ENCODE measurements at places on chromosomes 3 and 15.
A peak's percentile ranks its signal among the peaks of the same experiment; 100 is the strongest.

DNA sequence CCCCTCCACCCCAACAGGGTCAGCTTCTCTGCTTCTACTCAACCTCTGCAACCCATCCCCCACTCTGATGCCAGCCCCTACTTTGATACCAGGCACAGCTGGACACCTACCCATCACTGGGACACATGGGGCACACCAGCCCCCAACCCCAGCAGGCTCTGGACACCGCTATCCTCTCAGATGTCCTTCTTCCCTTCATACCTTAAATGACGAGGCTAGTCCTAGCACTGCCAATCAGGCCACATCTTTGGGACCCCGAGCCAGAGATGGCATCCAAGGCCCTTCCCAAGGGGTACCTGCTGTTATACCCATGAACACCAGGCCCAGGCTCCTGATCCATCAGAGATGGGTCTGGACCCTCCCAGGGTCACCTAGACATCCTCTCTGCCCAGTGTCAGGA is 10.6 kb downstream of the POC1A start:
- no peak for DNase-seq

DNA sequence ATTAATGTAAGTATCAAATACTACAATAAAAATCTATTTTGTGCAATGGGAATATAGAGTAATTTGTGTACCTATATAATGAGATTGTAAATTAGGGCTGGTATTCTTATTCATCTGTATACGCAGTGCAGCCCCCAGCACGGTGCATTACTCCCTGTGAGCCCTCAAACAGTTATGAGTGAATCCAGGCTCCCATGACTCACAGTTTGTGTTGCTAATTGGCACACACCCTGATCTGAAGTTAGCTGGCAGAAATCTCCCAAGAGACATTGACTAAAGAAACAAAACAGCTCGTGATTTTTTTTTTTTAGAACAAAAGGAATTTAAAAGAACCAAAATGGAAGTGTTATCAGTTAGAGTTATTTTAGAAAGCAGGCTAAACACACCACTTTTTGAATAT is 15.7 kb downstream of the GK5 start:
- no peak for DNase-seq

DNA sequence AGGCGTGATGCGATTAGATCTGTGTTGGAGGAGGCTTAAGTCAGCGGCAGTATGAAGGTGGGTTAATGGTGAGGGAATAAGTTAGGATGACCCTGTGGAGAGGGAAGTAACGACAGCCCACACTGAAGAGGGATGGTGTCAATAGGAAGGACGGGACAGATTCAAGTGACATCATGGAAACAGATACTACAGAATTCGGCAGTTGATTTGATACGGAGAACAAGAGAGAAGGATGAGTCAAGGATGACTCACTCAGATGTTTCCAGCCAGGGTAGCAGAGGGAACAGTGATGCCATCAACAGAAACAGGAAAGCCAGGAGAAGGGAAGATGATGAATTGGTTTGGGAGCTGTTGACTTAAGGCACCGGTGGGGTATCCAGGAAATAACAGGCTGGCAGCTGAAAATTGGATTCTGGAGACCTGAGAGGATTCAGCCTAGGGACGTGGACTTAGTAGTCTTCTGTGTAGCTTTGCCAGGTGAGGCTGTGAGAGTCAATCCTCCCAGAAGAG is 38.0 kb downstream of the SHC4 start:
- DNase-seq = no peak

GRCh38 chr3:128276577-128277183 is 123.4 kb downstream of the EEFSEC start:
- peak; percentile 49 for DNase-seq

DNA sequence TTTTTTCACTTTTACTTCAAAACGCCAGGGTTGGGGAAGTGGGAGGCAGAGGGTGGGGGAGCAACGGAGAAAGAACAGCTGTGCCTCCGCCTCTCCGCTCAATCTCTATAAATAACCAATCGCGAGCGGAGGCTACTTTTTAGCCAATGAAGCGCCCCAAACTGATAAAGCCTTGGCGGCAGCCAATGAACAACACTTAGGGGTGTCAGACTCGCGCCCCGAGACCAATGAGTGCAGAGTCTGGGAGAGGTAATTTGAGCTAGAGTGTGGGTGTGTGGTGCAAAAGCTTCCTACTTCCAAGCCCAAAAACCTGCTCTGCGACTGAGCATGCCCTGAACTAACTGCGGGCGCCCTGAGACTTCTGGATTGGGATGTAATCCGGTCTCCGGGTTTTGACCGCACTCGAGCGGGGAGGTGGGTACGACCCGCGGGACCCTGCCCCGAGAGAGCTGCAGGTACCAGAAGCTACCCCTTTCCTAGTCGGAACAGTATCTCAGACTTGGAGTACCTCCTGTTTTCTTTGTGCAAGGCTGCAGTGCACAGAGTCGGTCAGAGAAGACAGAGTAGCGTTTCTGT is 800 bp upstream of the RAP2B start:
- peak; percentile 98 for DNase-seq

DNA sequence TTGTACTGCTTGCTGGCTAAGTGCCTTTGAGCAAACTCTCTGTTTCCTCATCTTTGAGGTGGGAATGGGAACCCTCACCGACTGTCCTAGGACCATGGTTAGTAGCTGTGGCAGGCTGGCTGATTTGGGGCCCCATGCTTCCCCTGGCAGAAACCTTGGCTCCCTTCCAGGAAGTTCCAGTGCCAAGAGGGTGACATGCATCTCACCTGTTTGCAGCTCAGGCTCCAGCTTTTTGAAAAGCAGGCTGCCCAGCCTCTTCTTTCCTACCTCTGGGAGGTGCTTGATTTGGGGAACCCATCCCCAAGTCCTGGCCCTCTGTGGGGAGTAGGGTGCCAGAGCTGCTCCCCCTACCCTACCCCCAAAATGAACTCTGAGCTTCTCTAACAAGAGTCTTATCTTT is 50.8 kb downstream of the RAB11A start:
- DNase-seq = no peak

DNA sequence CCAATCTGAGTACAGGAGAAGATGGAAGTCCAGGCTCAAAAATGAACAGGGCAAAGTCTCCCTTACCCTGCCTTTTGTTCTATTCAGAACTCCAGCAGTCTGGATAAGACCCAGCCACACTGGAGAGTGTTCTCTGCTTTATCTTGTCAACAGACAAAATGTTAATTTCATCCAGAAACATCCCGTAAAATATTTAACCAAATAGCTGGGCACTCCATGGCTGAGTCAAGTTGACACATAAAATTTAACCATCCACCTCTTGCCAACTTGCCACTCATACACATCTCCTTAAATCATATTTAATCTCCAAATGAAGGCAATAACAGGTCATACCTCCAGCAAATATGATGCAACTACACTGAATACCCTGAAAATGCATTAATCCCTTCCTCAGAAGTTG is 33.6 kb downstream of the MKRN3 start:
- DNase-seq = no peak

DNA sequence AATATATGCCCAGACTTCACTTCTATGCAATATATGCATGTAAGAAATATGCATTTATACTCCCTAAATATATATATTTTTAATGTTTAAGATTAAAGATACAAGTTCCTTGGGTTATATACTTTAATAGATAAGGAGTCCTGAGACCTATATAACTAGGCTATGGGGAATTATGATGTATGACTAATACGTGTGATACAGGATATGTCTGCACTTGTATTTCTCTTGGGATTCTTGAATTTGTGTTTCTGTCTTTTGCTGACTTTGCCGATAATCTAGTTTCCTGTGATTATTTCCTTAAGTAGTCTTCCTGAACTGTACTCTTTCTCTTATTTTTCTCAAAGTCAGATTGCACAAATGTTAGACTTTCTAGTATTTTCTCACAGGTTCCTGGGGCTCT is 109.6 kb downstream of the PIK3CB start:
- DNase-seq = no peak
